ENCODE measurements at places on chromosomes 16 and 17.

DNA sequence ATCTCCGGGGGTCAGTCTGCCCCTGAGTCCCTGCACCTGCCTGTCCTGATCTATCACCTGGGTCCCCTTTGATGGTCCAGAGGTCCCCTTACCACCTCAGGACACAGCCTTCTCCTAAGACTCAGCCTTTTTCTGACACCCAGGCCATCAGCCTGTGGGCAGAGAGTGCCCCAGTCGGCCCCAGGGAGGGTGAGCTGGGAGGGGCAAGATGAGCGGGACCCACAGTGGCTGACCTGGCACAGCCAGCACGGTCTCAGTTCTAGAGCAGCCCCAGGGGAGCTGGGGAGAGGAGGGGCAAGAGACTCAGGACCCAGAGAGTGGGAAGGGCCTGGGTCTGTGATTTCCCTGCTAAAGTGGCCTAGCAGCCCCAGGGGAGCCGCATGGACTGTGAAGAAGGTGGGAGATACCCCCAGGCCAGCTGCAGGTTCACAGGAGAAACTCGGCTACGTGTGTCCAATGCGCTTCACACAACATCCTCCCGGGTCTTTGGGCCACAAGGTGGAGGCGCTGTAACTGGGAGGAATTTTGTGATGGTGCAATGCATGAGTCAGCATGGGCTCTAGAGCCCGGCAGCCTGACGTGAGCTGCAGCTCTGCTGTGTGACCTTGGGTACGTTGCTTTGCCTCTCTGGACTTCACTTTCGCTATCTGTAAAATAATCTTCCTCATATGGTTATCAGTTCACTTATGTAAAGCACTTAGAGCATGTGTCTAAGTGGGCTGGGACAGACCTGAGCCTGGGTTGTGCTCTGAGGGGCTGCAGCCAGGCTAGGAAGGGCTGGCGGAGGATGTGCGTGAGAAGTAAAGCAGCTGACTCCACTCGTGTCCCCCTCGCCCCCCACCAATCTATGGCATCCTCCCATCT lies 67.2 kb upstream of the LHX1 start:
- no peak for DNase-seq

- DNase-seq, result no peak
These were observed 30.2 kb downstream of the BMERB1 start for GRCh38 chr16:15464401-15465186.

GRCh38 chr16:88917915-88918627 lies 51.6 kb upstream of the PABPN1L start:
- DNase-seq, result no peak

DNA sequence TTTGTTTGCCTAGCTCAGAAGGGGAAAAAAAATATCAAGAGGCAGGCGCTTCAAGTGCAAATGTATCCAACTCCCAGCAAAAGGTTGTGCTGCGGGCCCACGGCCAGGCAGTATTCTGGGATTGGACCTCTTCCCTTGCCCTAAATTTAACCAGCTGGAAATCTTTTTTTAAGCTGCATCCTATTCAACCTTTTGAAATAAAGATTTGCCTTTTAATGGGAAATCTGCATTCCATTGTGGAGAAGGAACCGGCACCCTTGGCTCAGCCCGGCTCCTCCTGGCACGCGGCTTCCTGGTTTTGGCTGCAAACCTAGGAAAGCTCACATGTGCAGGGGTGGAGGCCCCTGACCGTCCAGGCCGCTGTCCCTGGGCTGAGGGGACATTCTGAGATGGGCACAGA lies 38.8 kb upstream of the ENPP7 start:
- no peak for DNase-seq

GRCh38 chr16:67100569-67101310 lies 9.0 kb upstream of the PHAF1 start:
- DNase-seq, result no peak

- DNase-seq, result no peak
These were observed 3.3 kb downstream of the ZNF652 start for GRCh38 chr17:49358641-49359247.
